CD4-positive, alpha-beta T cell treated with Interleukin-15 for 1 hour (primary cell): ENCODE measurements at places on chromosomes 16 and 17.

GRCh38 chr16:16782153-16782552 lies 403.2 kb downstream of the NPIPA7 start:
- no peak for DNase-seq

- DNase-seq = no peak
Measured at GRCh38 chr16:81464279-81464678, 19.7 kb downstream of the CMIP start.

DNA sequence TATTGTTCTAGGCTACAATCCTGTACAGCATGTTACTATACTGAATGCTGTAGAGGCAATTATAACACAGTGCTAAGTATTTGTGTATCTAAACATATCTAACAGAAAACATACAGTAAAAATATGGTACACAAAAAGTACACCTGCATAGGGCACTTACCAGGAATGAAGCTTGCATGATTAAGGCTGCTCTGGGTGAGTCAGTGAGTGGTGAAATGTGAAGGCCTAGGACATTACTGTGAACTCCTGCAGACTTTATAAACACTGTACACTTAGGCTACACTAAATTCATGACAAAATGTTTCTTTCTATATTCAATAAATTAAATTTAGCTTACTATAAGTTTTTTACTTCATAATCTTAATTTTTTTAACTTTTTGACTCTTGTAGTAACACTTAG lies 37.1 kb downstream of the AMFR start:
- DNase-seq = no peak

DNA sequence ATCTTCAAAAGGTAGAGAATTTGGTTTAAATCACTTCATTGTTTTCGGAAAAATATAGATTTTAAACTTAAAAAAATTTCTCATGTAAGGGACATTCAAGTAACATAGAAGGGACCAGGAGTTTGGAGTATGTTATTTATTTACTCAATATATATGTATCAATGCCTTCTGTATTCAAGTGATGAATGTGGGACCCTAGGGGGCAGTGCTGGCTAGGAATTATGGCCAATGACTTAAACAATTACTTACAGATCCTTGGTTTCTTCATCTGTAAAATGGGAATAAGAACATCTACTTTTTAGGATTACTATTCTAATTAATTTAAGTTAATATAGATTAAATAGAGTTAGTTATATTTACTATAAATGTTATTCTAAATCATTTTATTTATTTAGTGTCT lies 886.3 kb upstream of the RBFOX1 start:
- no peak for DNase-seq

GRCh38 chr17:45751466-45751865 lies 32.7 kb upstream of the CRHR1 start:
- DNase-seq = no peak

- DNase-seq = no peak
Measured at GRCh38 chr16:66798161-66798560, 3.2 kb downstream of the TERB1 start.

DNA sequence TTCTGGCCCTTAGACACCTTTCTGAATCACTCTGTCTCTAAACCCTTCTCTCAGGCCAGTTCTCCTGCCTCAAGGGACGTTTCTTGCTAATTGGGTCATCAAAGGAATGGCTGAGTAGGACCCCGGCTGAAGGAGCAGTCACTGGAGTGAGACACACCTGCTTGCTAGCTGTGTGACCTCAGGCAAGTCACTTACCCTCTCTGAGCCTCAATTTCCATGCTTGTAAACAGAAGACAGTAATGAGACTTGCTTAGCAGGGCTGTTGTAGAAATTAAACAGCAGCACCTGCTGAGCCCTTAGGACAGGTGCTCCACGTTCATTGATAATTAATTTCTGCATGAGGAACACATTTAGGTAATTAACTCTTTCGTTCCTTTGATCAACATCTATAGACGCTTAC lies 6.8 kb downstream of the CIBAR2 start:
- no peak for DNase-seq

DNA sequence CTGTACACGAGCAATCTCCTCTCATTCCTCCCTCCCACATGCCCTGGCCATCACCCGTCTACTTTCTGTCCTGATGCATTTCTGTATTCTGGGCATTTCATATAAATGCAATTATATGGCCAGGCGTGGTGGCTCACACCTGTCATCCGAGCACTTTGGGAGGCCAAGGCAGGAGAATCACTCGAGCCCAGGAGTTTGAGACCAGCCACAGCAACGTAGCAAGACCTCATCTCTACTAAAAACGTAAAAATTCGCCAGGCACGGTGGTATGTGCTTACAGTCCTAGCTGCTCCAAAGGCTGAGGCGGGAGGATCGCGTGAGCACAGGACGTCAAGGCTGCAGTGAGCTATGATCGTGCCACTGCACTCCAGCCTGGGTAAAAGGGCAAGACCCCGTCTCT lies 4.8 kb downstream of the MEAK7 start:
- DNase-seq = no peak

- no peak for DNase-seq
Measured at GRCh38 chr16:69201787-69202186, 14.8 kb downstream of the SNTB2 start.

GRCh38 chr16:3065742-3066439 lies 451 bp downstream of the IL32 start:
- no peak for DNase-seq

- DNase-seq = peak; percentile 78
Measured at GRCh38 chr17:8941520-8941919, 24.0 kb downstream of the PIK3R5 start.

DNA sequence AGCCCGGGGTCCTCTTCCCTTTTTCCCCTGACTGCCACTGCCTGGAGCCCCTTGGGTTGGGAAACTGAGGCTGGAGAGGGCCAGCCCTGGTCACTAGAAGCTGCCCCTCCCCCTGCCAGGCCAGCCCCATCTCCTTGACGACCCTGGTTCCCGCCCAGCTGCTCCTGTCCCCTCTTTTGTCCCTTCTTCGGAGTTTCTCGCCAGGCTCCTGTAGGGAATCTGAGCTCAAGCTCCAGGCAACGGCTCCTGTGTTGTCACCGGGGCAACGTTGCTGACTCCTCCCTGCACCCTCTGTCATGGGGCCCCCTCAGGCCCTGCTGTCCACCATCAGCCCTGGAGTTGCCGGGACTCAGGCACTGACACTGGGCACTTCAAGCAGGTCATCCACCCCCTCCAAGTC lies 5.7 kb downstream of the LLGL1 start:
- DNase-seq = no peak

GRCh38 chr17:16448490-16448889 lies 33.1 kb downstream of the TRPV2 start:
- no peak for DNase-seq

DNA sequence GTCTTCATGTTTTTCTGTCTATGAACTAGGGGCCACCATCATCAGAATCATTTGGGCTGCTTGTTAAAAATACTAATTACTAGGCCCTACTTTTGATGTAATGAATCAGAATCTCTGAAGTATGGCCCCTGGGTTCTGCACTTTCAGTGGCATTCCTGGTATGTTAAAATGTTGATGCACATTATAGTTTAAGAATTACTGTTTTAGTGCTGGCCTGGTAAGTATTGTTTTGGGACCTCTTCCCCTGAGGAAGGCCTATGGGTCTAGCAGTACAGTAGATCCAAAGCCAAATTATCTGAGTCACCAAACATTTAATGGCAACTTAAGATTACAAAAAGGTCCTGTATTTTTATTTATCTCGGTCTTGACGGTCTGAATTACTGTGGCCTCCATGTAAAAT lies 58.8 kb downstream of the AP2B1 start:
- DNase-seq = no peak

GRCh38 chr16:86458149-86458777 lies 52.1 kb upstream of the FOXF1 start:
- DNase-seq = no peak

DNA sequence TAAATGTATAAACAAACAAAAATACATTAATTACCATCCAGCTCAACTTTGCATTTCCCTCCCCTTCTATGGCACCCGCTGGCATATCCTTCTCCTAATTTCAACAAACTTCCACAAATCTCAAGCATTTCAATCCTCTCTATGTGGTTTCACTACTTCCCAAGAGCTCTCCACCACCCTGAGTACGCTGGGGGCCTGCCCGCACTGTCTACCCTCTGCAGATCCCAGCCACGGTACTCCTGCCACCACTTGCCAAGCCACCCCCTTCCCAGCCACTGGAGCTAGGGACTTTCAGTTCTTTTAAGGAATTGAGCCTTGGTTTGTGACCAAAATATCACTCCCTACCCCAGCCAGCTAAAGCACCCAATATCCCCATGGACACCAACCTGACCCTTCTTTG lies 1.9 kb downstream of the TK2 start:
- DNase-seq = no peak

GRCh38 chr16:19432429-19432828 lies 14.7 kb downstream of the TMC5 start:
- no peak for DNase-seq

DNA sequence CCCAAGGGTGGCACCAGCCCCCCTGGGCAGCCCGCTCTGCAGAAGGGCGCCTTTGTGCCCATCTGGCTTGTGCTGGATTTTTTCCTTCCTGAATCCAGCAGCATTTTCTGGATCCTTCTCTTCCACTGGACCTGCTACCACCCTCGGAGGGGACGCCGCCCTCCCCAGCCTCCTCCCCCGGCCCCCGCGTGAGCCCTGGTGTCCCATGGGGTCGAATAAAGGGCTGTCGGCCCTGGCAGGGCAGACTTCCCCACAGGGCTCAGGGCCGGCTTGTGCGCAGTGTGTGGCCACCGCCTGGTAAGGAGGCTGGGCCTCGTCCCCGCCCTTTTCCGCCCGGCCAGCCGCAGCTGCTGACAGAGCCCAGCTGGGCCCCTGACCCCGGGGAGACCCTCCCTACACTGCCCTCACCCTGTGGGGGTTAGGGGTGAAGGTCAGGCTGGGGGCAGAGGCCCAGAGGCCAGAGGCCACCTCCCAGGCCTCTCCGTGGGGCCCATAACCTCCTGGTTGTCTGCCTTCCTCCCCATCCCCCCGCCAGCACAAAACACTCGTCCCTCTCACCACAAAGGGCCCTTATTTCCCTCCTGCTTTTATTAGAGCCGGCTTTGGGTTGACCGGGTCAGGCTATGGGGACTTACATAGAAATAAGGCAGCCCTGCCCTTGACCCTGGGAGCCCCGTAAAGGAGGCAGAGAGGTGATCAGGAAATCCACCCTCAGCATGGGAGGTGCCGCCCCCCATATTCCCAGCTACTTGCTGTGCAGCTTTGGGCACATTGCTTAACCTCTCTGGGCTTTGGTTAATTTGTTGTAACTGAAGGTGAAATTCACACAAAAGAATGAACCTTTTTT lies 179.3 kb upstream of the CIBAR2 start:
- peak; percentile 60 for DNase-seq

GRCh38 chr17:75689441-75689873 lies 22.3 kb downstream of the SAP30BP start:
- DNase-seq = peak; percentile 55

DNA sequence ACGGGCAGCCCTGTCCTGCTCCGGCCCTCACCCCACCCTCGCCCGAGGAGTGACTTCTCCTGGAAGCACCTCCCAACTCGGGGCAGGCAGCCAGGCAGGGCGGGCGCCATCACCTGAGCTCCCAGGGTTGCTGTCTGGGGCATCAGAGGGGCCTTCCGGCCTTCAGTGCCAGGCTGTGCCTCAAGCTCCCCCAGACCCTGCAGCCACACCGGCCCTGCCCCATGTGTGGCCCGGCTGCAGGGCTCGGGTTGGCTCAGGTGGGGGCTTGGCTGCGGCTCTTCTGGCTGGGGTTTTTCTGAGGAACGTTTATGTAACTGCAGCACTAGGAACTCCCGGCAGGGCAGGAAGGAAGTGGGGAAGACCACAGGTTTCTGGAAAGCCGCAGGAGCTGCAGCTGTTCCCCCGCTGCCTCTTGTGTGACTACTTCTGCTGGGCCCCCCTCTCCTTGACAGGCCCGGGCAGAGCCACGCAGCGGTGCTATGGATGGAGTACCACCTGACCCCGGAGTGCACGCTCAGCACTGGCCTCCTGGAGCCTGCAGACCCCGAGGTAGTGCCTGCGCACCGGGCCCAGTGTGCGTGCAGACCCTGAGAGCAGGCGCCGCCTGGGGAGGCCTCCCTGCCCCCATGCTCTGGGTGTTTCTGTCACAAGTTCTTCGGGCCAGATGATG lies 45.6 kb downstream of the PRMT7 start:
- DNase-seq = peak; percentile 79

- DNase-seq = peak; percentile 61
Measured at GRCh38 chr17:40086150-40087044, 14.0 kb downstream of the NR1D1 start.

DNA sequence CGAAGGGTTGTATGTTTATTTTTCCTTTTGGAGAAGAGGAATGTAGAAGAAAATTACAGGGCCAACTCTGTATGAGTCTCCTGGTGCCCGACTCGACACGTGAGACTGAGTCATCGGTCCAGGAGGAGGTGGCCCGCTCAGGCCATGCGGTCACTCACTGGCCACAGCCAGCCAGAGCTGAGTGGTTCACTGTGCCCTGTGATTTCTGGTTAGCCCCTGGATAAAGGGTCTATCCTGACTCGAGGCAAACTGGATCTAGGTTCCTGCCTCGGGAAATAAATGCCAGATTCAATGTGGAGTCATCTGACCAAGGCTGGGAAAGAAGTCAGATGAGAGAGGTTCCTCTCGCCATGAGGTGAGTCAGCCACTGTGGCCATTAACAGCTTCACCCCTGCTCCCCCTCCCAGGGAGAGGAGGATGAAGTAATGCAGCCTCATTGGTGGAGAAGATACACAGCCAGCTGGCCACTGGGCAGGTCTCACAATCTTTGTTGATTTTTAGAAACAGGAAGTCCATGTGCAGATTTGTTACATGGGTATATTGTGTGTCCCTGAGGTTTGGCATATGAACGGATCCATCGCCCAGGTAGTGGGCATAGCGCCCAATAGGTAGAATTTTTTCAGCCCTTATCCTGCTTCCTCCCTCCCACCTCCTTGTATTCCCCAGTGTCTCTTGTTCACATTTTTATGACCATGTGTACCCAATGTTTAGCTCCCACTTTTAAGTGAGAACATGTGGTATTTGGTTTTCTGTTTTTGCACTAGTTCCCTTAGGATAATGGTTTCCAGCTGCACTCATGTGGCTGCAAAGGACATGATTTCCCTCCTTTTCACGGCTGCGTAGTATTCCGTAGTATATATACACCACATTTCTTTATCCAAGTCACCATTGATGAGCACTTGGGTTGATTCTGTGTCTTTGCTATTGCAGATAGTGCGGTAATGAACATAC lies 21.7 kb upstream of the USP36 start:
- peak; percentile 70 for DNase-seq

- no peak for DNase-seq
Measured at GRCh38 chr16:85680352-85680944, 8.3 kb downstream of the GINS2 start.

GRCh38 chr17:35560703-35561102 lies at the start of gene SLFN14:
SLFN14 (minus strand) TSS chr17:35560819; CDS start chr17:35558062, 2,757 bp downstream.
- no peak for DNase-seq

- no peak for DNase-seq
Measured at GRCh38 chr16:47774661-47775060, 313.5 kb downstream of the PHKB start.

DNA sequence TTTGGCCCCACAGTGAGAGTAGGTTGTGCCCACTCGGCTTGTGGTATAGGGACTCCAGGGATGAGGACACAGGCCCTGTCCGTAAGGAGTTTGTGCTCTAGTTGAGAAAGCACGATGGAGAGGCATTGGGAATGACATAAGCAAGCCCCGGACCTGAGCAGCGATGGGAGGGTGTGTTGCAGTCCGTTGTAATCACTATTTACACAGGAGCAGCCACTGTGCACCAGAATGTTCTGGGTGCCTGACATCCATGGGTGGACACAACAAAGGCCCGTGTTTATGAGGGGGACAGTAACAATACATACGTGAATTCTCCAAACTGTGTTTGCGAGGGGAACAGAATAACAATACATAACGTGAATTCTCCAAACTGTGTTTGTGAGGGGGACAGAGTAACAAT lies 86.8 kb downstream of the NPIPB11 start:
- DNase-seq = no peak

- DNase-seq = no peak
Measured at GRCh38 chr17:8651013-8651412, 20.5 kb upstream of the MYH10 start.
